HEK293T (cell line): ENCODE measurements at places on chromosomes 6 and 20.

DNA sequence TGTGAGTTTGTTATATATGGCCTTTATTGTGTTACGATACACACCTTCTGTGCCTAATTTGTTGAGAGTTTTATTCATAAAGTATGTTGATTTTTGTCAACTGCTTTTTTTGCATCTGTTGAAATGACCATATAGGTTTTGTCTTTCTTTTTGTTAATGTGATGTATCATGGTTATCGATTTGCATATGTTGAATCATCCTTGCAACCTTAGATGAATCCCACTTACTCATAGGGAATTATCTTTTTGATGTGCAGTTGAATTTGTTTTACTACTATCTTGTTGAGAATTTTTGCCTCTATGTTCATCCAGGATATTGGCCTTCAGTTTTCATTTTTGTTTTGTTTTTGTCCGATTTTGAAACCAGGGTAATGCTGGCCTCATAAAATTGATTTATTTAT, 45.7 kb upstream of the TPD52L1 start:
- no peak for DNase-seq

DNA sequence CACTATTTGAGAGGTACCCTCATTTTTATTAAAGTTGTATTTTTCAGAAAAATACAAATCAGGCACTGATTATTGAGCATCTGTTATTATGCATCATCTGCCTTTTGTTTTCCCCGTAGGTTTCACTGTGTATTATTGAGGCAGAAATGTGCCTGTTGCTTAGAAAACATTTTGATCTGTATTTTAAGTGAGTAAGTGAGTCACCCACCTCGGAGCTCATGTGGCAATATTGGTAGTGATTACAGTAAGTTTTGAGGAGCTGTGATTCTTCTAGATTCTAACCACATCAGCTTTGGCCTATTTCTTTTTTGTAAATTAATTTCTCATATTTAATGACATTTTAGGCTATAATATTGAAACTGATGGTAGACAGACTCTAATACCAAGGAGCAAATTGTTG, 59.6 kb upstream of the LAMP5 start:
- DNase-seq, result no peak

DNA sequence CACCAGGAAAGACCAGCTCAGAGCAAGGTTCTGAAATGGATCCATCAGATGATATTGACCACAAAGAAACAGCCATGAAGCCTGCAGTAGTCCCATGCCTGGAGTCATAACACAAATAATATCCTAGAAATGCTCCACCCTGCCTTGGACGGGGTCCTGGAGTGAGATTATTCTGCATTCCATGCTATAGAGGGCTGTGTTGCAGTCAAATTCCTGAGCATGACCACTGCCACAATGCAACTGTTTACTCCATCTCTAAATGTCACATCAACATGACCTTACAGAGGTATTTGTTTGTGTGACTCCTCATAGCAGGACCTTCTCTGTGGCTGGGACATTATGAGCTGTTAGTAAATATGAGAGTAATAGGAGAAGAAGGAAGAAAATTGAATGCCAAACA, 257.5 kb upstream of the TCF21 start:
- no peak for DNase-seq

DNA sequence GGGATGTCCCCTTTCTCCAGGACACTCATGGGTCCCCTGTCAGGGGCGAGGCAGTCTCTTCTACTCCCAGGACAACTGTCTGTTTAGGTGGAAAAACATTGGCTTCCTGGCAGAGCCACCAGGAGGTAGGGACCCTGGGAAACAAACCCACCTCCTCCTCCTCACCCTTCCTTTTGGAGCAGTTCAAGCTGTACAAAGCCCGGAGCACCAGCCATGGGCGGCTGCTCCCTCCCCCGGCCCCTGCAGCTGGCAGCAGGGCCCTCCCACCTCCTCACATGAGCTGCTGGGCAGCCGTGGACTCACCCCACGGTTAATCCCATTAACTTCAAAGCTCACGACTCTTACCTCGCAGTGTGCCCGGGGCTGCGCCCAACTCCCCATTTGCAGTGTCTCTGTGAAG, 48.6 kb downstream of the CDH4 start:
- DNase-seq, result no peak

DNA sequence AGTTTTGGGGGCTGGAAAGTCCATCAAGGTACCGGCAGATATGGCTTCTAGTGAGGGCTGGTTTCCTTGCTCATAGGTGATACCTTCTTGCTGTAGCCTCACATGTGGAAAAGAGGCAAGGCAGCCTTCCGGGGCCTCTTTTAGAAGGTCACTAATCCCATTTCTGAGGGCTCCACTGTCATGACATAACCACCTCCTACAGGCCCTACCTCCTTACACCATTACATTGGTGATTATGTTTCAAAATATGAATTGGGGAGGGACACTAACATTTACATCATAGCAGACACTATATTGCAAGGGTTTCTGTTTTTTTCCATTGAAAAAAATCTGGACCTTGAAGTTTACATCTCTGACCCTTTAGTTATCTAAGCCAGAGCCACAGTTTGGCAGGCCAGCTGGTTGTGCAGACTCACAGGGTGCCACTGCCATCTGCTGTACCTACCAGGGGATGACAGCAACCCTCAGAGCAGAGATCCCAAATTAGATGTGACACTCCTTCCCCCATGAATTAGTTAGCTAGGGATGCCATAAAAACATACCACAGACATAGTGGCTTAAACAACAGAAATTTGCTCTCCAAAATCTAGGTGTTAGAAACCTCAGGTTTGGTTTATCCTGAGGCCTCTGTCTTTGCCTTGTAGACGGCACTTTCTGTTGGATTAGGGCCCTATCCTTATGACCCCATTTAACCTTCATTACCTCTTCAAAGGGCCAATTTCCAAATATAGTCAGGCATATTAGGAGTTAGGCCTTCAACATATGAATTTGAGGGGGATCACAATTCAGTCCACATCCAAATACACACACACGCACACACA, 166.4 kb upstream of the RNF217 start:
- DNase-seq, result peak; percentile 72

GRCh38 chr6:153058909-153059308, 56.4 kb upstream of the MTRF1L start:
- DNase-seq, result no peak

DNA sequence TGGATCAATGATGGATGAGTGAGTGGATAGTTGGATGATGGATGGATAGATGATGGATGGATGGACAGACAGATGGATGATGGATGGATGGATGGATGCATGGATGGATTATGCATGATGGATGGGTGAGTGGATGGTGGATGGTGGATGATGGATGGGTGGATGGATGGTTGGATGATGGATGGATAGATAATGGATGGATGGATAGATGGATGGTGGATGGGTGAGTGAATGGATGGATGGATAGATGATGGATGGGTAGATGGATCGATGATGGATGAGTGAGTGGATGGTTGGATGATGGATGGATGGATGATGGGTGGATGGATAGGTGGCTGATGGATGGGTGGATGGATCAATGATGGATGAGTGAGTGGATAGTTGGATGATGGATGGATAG, 176.0 kb downstream of the TAF4 start:
- no peak for DNase-seq

GRCh38 chr6:163383912-163384311, 30.6 kb upstream of the QKI start:
- no peak for DNase-seq

DNA sequence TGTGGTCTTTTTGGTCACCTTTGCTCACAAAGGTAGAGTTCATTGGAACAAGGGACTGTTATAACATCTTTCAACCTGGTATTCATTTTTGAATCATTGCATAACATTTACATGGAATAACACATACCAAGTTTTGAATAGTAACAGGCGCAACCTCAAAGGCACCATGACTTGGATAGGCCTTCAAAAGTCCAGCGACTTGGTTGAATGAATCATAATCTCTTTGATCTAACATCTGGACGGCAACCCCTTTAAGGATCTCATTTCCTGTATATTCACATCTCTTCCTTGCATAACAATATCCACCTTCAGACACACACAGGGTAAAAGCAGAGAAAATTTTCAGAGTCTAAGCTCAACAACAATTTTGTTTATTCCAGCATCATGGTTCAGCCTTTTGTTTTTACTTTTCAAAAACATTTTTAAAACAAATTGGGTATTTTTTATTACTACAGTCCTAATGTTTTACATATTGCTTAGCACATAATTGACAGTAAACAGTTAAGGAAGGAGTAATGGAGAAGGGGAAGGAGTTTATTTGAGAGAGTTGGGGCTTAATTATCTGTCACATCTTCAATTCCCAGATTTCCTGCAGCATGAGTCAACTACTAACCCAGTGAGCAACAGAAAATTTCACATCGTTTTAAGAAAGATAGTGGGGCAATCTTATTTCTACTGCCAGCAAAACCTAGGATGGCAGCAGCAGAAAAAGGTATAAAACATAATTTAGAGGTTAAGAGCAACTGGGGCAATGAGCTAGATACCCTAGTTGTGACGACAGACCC, 41.8 kb upstream of the F13A1 start:
- no peak for DNase-seq

DNA sequence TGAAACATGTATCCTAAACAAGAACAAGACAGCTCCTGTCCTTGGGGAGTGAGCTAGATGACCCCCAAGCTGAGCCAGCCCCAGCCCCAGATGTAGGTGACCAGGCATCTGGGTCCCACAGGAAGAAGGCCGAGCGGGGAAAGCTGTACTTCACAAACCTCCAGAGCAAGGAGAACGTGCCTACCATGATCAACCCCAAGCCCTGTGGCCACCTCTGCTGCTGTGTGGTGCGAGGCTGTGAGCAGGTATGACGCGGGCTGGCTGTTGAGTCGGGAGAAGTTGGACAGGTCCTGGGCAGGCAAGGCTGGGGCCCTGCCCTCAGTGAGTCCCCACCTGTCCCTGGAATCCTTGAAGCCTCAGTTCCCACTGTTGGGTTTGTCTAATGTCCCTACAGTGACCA, 11.4 kb upstream of the CAPN11 start:
- no peak for DNase-seq

DNA sequence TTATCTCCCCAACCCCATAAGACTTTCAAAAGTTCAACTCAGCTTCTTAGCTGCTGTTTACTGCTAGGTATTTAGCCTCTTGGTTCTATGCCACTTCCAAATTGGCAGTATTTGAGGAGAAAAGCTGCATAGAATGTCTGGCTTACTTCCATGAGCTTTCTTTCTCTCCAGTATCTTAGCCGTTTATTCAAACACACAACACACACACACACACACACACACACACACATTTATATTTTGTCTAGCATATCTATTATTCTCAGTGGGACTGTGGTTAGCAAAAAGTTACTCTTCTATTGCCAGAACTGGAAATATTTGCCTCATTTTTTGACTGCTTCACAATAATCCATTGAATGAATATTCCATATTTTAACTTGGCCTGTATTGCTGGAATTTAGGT, 634.2 kb upstream of the IMPG1 start:
- no peak for DNase-seq

- no peak for DNase-seq
Measured at GRCh38 chr6:52317841-52318581, 33.5 kb upstream of the MCM3 start.

GRCh38 chr6:109174916-109175315, 79.6 kb downstream of the CEP57L1 start:
- no peak for DNase-seq

DNA sequence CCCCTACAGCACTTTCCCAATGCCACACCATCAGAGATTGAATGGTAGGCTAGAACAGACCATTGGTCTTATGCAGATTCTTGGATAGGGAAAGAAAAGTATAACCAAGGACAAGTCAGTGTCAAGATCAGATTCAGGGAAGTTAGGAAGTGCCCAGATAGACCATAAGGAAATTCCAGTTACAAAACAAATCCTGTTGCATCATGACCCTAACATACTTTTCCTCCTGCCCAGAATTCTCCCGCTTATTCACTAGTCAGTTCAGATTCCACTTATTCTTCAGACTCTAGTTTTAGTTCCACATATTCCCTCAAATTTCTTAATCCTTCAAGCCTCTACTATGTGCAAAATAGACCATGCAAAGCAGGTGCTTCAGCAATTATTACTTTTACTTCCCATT, 20.7 kb downstream of the METTL24 start:
- no peak for DNase-seq

- DNase-seq, result no peak
Measured at GRCh38 chr20:20687319-20687718, 25.1 kb downstream of the RALGAPA2 start.

- DNase-seq, result no peak
Measured at GRCh38 chr6:150038202-150039062, 13.1 kb upstream of the RAET1L start.

DNA sequence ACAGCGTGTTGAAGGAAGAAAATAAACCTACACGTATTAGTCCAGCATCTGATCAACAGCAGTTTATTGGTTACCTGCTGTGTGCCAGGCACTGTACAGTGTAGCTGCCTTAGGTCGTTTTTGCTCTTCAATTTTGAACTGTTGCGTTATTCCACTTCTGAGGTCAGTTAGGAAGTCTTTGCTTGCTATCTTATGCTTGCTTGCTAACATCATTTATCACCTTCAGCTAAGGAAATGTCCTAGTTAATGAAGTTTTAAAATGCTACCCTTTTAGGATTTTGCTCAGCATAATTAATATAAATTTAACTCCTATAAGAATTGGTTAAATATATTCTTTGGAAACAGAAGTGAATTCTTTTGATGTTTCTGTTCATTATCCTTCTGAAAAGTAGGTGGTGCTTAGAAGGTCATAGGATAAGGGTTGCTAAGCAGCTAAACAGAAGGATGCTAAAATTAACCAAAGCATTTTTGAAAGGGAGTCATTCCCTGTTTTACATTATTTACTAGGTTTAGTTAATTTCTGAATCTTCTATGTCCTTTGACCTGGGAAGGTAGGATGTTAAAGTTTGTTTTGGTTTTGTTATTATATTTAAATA, 3.4 kb downstream of the RREB1 start:
- no peak for DNase-seq

GRCh38 chr6:71011871-71012371, 55.1 kb upstream of the B3GAT2 start:
- DNase-seq, result no peak

- no peak for DNase-seq
Measured at GRCh38 chr6:125358898-125359297, 57.1 kb upstream of the HDDC2 start.

DNA sequence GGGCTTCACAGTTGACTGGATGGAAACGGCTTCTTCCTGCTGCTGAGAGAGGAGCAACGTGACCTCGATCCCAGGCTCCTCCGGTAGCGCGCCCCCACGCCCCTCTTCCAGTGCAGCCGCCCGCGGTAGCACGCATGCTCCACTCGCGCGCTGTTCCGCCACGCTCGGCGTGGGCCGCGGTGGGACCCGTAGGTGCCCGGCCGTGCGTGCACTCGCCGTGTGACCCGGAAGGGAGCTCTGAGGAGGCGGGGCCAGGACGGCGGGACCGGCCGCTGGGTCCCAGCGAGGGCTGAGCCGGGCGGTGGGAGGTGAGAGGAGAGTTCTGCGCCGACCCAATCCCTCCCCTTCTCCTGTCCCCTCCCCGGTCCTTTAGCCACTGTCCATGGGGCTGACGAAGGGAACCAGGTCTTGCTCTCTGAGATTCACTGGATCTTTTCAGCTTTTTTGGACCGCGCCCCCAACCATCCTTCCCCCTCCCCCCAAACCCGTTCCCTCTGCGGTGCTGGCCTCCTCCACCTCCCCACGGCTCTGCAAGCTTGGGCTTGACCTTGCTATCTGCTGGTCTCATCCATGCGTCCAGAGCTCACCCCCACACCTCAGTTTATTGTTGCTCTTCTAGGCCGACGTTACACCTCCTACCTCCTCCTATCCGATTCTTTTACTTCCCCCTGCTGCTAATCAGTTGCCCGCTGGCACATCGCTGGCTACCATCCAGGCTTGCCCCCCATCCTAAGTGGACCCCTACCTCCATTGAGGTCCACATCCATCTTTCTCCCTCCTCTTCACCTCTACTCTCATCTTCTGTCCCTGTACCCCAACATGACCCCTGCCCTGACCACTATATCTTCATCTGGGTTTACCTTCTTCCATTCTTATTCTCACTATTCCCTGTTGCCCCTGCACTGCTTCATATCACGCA, at the start of gene CUL9:
Gene CUL9, plus strand, starts transcription at position 255 of the 919 bp plus-strand sequence. CDS start 2,115 bp downstream, outside the sequence.
- peak; percentile 66 for DNase-seq
